Germinal center (tissue), 1 donor: ENCODE measurements at places on chromosomes 3 and 15.

DNA sequence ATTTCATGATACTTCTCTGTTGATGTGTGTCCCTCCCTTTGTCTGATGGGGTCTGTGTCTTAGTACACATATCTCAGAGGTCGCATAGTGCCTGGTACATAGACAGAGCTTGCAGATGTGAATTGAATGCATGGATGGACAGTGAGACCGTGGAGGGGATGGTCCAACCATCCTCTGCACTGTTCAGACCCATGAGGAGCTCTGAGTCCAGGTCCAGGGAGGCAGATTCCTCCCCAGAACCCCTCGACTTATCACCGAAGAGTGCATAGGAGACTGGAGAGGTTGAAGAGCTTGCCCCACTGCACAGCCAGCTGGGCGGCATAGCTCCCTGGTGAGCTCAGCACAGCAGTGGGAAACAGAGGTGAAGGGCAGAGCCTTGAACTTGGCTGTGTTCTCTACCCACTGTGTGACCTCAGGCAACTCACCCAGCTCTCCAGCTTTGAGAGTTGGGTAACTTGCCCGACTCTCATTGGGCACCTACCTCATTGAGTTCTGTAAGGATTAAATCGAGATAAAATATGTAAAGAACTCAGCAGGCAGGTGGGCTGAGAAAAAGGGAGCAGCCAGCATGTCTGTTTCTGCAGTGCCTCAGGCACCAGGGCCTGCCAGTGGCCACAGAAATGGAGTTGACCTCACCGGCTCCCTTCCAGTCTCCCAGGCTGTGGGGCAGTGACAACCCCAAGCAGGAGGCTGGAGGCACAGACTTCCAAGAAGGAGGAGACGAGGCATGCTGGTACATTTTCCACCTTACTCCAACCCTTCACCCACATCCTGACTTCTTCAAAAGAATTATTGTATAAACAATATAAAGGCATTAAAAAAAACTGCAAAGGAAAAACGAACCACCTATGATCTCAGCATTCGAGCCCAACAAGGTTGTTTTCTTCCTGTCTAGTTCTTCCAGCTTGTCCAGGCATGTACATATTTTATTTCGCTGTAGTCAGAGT is 54.1 kb upstream of the TFRC start:
- no peak for DNase-seq

DNA sequence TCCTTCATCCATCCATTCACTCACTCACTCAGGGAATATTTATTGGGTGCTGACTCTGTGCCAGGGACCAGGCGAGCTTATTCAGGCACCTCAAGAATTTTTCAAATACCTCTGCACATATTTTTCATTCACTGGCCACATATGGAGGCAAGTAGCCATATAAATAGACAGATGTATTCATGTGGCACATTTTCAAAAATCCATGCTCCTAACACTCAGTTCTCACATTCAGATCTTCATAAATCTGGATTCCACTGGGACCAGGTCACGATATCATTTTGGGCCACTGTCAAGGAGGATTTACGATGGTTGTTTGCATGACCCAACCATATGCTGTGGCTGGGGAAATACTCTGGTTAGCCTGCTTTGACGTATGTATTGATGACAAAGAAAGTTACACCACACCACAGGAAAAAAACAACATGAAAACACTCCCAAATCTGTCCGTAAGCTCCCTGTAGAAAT is 241.8 kb upstream of the LRTM1 start:
- no peak for DNase-seq

- DNase-seq, result peak; percentile 46
These were observed 4.0 kb downstream of the FBXL22 start for GRCh38 chr15:63601026-63601703.

DNA sequence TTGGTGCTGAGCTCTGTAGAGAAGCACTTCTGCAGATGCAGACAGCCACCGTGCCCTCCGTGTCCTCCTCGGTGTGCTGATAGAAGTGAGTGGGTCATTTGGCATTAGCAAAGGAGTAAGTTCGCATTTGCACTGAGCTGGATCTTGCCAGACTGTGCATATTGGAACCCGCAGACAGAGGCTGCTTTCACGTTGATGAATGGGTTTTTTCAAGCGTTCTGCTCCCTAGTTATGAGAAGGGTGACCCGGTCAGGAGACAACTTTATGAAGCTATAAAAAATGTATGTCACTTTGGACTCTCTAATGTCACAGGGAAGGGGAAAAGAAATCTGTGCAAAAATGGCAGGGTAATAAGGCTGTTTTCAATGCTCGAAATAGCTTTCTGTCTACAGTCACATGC is 739.4 kb downstream of the MCTP2 start:
- DNase-seq, result no peak
